GM23338 (cell line): ENCODE measurements at places on chromosomes 3 and 15.

DNA sequence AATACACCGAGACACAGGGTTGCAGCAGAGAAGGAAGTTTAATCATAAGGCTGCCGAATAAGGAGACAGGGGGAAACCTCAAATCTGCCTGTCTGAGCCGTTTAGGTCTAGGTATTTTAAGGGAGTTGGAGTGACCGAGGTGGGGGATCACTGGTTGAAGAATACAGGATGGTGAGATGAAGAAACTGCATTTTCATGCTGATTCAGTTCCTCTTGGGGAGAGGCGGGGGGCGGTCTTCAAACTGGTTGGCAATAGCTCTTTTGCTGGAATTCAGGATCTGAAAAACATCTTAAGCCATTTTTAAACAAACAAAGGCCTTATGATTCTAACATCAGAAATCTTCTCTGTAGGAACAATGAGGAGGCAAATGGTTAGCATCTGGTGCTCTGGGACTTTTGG, 699.5 kb upstream of the CFAP20DC start:
- no peak for DNase-seq

DNA sequence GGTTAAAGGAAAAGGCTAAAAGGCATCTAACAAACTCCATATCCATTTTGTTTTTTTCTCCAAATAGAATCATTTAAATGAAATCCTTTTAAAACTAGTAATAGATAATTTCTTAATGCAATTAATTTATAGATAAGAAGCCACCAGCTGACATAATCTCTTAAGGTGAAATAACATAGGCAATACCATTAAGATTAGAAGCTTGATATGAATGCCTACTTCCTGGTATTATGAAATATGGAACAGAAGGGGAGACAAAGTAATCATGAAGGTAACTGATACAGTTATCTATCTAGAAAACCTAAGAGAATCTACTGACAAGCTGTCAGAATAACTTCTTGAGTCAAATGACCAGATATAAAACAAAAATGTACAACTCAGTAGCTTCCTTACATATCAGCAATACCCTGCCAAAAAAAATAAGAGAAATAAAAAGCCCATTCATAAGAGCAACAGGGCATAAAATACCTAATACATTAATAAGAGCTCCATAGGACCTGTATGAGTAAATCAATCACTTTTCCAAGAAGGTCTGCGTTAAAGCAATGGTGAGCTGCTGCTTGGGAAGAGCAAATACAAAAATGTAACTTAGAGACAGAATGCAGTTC, 10.7 kb downstream of the EHD4 start:
- DNase-seq, result no peak

DNA sequence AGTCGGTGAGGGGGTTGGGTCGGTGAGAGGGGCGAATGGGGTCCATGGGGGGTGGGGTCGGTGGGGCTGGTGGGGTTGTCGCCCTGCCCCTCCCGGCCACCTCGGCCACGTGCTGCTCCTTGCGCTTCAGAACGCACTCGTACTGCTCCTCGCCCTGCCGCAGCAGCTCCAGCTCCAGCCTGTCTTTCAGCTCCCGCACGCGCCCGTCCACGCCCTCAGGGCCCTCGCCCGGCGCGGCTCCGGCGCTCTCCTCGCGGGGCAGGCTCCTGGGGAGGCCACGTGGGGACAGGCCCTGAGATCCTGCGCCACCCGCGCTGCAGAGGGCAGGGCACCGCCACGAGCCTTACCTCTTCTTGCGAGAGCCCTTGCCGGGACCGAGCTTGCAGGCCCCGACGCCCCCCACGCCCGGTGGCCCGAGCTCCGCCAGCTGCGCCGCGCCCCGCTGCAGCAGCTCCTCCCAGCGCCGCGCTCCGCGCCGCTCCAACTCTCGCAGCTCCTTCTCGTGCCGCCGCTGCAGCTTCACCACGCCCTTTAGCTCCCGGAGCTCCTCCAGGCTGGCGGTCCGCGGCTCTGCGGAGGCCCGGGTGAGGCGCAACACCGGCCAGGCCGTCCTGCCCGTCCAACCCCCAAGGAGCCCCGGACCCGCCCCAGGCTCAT, 8.2 kb upstream of the ANKRD63 start:
- DNase-seq, result peak; percentile 85

- no peak for DNase-seq
Measured at GRCh38 chr3:3133500-3133899, 6.8 kb downstream of the TRNT1 start.

DNA sequence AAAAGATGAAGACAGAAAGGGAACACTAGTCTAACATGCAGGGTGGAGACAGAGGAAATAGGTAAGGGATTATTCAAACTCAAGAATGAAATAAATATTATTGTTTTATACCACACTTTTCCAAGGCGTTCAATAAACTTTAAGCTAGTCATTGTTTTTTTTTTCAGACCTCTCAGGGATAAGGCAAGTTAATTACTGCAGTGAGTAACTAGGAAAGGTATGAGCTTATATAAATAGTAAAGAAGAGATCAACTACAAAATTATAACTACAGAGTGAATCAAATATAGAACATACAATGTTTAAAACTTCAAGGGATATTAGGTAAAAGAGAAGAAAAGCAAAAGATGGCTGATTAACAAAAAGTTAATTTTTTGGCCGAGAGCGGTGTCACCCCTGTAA, 31.5 kb upstream of the XXYLT1 start:
- DNase-seq, result no peak

GRCh38 chr3:43905157-43905556, 214.4 kb downstream of the ABHD5 start:
- no peak for DNase-seq

DNA sequence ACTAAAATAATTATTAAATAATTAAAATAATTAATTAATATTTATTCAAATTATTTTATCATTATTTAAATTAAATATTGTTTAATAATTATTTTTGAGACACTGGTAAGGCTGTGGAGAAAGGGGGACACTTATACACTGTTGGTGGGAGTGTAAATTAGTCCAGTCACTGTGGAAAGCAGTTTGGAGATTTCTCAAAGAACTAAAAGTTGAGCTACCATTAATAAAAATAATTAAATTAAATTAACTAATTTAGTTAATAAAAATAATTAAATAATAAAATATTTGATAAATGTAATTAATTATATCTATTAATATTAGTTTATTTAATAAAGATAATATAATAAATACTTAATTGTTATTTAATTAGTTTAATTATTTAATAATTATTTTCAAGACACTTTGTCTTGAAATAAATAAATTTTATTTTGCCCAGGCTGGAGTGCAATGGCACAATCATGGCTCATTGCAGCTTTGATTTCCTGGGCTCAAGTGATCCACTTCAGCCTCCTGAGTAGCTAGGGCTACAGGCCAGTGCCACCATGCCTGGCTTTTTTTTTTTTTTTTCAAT, 16.4 kb upstream of the TNIK start:
- DNase-seq, result no peak

DNA sequence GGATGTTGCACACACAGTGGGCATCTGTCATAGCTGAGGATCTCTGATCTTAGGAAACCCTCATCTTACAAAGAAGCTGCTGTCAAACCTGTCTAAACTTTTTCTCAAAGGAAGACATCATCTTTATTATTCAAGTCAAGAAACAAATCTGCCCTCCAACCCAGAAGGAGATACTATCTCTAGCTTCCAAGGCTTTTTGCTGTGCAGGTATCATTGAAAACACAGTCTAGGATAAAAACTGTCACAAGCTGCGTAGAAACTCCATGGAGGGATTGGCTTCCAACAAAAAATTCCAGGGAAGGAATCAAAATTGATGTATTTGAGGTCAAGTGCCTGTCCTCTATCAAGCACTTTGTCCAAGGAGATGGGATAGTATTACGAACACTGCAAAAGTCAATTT, 89.1 kb downstream of the GOLIM4 start:
- no peak for DNase-seq

- peak; percentile 80 for DNase-seq
Measured at GRCh38 chr15:38389924-38390542, 63.9 kb upstream of the FAM98B start.

- peak; percentile 13 for DNase-seq
Measured at GRCh38 chr3:31265646-31266428, 266.9 kb upstream of the STT3B start.

DNA sequence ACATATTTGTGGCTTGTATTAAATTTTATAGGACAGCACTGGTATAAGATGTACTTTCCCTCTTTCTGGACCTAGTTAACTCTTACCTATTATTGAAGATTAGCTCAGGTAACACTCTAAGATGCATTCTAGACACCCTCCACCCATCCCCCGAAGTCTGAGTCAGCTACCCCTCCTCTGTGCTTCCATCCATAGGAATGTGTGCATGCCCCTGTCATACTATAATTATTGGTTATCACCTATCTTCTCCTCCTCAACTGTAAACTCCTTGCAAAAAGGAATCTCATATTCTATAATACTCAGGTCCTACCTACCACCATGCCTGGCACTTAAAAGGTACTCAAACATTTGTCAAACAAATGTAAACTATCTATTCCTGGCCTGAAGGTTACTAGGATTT, 3.0 kb downstream of the PEAK1 start:
- peak; percentile 28 for DNase-seq

DNA sequence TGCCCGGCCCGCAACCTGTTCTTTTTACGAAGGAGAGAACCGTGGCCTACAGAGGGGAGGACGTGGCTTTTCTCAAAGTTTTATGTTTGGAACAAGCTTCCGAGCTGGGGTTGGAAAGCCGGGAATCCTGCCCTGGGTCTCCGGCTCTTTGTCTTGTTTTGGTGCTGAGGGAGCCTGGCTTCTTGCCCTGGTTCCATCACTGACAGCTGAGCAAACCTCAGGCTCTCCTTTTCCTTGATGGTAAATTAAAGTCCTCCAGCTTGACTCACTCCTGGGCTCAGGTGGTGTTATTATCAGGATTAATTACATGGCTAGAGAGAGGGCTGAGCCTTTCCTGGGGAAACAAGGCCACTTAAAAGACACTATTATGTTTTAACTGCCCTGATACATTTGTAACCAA, 289.5 kb upstream of the RGMA start:
- DNase-seq, result no peak

DNA sequence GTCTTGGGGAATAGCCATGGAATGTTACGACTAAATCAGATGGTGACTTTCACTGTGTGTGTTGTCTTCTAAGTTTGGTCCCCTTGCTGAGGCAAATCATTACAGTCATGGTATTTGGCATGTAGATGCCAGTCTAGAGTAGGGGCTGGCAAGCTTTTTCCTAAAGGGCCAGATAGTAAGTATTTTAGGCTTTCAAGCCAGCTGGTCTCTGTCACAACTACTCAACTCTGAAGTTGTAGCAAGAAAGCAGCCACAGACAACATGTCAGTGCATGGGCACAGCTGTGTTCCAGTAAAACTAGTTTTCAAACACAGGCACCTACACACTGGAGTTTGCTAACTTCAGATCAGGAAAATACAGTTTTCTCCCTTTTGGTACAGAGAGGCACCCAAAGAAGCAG, 39.3 kb downstream of the CCR3 start:
- DNase-seq, result no peak

GRCh38 chr15:42796955-42797782, 60.2 kb upstream of the CDAN1 start:
- peak; percentile 28 for DNase-seq

- DNase-seq, result peak; percentile 75
Measured at GRCh38 chr3:129530251-129530791, 1.9 kb downstream of the RHO start.

DNA sequence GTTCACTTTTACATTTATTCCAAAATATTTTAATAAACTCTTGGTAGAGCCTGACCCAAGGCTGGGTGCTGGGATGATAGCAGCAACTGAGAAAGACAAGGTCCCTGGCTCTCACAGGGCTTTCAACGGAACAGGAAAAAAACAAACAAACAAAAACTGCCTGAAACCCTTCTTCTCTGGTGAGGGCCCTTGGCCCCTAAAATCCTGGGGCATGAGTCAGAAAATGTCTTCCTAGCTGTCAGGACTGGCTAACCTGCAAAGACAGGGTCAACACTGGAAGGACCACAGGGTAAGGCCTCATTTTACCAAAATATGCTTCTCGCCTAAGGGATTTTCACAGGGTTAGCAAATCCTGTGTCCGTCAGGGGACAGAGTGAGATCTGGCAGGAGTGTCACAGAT, 45.7 kb upstream of the WNT5A start:
- no peak for DNase-seq

DNA sequence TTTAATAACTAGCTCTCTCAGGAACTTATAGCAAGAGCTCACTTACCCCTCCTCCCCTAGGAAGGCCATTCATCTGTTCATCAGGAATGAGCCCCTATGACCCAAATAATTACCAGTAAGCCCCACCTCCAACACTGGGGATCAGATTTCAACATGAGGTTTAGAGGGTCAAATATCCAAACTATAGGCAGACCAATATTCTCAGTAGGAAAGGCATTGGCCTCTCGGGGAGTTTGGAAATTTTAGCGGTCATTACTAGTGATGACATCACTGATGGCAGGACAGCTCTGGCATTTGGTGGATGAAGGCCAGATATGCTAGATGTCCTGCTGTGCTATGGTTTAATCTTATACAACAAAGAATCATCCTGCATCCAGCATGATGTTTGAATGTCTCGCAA, 15.2 kb upstream of the CD47 start:
- DNase-seq, result no peak

DNA sequence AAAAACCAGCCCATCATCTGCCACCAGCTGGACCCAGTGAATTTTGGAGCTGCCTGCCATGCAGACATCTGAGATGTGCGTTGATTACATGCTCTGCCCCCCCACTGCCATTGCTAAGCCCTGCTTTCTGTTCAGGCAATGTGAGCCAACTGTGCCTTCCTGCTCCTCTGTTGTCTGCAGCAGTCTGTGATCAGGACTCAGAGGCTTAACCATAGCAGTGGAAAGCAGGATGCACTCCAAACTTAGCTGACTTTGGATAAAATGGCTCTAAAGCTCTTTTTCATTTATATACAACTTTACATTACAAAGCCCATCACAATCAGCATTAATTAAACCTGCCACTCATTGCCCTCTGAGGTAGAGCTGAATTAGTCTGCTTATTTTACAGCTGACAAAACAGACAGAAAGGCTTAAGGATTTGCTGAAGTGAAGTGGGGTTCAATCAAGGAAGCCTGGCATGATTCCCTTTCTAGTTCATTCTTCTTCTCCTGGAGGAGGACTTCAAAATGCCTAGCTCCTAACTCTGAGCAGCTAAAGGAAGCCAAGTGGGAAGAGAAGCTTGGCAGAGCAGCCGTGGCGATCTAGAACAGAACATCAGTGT, 15.7 kb upstream of the RPS27L start:
- DNase-seq, result no peak

DNA sequence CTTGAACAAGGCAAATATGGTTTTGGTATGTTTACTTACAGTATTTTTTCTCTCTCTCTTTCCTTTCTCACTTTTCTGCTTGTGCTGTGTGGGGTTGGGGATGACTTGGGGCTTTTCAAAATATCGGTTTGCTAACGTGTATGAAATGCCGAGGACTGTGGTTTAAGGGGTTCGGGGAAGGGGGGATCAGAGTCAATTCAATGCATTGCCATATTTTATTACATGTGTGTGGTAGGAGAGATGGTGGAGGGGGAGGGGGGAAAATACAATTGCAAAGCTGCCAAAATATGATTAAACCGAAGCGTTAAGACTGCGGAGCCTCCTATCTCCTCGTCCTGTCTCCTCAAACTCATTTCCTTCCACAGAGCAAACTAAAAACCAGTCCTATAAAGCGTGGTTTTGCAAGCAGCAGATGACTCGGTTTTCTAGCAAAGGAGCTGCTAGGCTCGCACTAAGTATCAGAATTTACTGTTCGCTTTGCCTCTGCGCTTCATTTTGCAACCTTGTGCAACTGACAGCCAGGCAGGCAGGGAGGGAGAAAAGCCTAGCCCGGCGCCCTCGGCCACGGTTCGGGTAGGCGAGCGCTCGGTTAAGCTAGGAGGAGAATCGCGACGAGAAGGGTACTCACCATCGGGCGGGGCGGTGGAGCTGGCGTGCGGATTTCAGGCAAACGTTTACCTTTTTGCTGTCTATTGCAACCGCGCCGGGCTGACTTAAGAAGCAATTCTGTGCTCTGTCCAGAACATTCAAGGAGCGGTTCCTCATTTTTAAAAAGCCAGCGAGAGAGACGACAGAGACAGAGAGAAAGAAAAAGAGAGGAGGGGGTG, 4.0 kb upstream of the NR2F2 start:
- DNase-seq, result peak; percentile 69
